Effector memory CD4-positive, alpha-beta T cell (primary cell): ENCODE measurements at places on chromosomes 6 and 20.

DNA sequence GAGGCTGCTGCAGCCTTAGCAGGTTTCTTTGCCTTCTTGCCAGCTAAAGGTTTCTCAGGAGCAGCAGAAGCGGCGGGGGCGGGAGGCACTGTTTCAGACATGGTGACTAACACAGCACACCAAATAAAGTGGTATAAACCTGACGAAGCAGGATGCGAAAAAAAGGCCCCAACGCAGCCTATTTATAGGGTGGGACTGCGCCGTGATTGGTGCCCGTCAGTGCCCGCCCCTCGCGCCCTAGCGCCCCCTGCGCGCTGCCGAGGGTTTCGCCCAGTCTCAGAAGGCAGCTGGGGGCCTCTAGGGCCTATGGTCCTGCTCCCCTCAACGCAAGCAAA is 55.0 kb downstream of the TRIM38 start:
- DNase-seq: peak; percentile 55

DNA sequence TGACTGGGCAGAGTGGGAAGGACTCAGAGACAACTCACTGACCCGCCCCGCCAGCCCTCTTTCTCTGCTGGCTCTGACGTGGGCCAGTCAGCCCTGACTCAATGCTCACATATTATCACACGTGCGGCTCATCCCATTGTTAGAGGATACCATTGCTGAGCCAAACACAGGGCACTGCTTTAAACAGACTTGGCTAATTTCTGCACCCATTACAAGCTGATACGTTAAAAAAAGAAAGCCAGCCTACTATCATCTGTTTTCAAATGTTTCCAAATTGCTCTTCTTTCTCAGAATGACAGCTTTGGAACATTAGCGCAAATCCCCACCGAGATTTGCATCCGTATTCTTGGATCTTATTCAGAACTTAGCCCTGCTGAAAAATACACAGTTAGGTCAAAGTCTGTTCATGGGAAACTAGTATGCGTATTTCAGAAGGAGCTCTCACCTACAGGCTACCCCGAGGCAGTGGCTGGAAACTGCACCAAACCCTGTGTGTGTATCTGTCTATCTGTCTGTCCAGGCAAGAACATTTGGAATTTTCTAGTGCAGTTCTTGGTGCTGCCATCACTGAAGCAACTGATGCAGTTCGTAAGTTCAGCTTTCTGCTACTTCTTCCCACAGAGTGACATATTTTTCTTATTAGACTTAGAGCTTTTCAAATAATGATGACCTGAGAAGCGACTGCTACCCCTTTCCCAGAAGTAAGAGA is 32.8 kb downstream of the RAMACL start:
- DNase-seq: no peak

GRCh38 chr6:119676230-119676629 is 326.7 kb upstream of the MAN1A1 start:
- DNase-seq: no peak

- DNase-seq: no peak
Observed at GRCh38 chr6:103011605-103012004, 1618.1 kb downstream of the GRIK2 start.

DNA sequence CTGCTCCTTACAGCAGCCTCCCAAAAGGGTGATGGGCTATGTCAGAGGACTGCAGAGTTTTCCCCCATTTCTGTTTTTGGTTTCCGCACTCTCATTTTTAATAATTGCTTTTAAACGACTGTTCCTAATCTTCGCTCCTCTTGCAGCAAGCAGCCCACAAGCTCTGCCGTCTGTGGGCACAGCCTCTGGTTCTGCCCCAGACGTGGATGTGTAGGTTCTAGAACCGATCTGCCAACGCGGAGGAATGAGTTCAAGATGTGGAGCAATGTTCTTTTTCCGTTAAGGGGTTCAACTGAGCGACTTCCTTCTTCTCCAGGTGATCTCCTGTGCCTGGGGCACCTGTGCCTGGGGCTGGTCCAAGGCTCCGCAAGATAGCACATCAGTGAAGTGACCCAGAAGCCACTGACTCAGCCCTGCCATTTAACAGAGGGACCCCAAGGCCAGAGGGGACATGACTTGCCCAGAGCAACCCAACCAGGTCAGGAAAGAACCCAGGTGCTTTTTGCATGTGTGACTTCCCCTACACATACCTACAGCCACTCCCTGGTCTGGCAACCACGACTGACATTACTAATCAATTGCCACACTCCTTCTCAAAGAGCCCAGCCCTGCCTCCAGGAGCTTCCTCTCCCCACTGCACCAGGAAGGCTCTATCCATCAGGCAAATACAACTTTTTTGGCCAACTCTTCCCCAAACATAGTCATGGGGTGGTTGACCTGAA is 22.7 kb downstream of the PMEPA1 start:
- DNase-seq: no peak

DNA sequence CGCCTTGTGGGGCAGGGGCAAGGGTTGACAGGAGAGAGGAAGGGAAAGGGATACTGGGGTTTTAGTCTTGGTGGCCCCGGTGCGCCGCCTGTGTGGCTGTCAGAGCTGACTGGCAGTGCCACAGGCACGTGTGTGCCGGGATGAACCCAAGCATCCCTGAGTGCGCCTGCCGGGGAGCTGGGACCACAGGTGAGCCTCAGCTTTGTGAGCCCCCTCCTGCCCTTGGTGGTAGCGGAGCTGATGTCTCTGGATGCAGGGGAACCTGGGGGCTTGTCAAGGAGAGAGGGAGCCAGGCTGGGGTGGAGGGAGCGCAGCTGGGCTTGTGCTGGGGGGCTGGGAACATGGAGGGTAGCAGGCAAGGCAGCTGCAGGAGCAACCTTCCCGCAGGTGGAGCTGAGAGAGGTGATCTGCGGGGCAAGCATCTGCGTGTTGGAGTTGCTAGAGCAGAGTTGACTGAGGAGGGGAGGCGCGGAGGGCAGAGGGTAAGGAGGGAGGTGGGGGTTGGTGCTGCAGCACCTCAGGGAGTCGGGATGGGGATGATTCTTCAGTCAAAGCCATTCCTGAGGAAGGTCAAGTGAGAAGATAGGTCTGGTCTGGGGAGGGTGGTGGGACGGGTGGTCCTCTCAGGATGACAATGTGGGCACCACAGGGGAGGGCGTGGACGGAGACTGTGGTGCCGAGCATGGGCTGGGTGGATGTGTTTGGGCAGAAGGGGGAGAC is 28.1 kb downstream of the PYGB start:
- no peak for DNase-seq

GRCh38 chr6:70673601-70674000 is 5.9 kb downstream of the SMAP1 start:
- DNase-seq: no peak

DNA sequence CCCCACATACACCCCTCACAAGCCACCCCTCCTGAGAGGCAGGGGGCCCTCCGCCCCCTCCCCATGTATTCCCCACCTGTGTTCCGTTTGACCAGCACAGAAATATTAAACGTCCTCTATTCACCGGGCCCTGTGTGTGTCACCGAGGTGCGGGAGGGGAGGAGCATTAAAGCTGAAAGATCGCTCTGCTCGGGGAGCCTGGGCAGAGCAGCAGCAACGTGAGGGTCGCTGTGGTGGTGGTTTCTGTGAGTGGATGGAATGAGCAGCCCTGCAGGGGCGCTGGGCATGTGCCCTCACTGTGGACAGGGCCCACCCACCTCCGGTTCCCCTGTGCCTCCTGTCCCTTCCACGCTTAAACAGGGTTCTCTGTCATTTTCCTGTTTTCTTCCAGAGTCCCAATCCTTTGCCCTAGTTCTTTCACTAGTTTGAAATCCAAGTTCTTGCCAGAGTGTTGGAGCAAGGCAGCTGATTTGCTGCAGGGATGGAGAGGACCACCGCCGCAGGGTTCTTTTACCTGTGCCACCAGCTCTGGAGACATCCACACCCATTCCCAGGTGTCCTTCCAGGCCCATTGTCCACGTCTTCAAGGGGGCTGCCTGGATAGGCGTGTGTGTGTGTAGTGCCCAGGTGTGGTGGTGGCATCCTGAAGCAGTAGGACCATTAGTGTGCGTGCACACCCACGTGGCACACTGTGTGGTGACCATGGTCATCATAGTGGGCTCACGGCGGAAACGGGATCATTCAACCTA is 37.6 kb upstream of the MDFI start:
- DNase-seq: no peak

GRCh38 chr20:57387463-57387862 is 3.7 kb upstream of the RBM38 start:
- DNase-seq: no peak

DNA sequence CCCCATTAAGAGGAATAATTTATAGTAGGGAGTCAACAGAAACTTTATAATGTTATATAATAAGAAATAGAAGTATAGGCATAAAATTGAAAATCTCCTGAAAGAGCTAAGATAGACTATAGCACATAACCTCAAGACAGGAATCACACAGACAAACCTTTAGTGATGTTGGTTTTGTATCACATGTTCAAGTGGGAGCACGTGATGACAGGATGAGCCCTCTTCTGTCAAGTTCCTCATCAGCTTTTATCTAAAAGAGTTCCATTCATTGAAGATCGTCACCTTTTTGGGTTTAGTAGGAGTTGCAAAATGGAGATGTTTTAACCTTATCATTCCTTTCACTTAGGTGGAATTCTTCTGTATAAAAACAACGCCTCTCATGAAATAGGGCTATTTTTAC is 127.0 kb downstream of the MCHR2 start:
- no peak for DNase-seq

DNA sequence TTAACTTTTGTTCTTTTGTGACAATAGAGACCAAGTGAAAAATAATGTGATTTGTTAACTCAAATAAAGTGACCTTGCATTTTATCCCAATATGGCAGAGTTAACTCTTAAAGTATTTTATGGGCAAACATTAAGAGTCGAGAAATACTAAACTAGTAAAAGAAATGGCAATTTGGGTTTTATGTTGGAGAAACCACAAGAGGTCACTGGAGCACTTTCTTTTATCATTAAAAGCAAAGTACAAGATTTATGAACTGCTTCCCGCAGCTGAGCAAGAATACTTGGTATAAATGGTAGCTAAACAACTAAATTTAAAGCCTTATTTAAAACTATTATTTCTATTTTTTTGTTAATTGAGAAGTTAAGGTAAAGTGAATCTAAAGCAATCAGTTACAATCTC is 33.5 kb upstream of the MCM9 start:
- DNase-seq: no peak
